ENCODE measurements at places on chromosomes 4 and X.

DNA sequence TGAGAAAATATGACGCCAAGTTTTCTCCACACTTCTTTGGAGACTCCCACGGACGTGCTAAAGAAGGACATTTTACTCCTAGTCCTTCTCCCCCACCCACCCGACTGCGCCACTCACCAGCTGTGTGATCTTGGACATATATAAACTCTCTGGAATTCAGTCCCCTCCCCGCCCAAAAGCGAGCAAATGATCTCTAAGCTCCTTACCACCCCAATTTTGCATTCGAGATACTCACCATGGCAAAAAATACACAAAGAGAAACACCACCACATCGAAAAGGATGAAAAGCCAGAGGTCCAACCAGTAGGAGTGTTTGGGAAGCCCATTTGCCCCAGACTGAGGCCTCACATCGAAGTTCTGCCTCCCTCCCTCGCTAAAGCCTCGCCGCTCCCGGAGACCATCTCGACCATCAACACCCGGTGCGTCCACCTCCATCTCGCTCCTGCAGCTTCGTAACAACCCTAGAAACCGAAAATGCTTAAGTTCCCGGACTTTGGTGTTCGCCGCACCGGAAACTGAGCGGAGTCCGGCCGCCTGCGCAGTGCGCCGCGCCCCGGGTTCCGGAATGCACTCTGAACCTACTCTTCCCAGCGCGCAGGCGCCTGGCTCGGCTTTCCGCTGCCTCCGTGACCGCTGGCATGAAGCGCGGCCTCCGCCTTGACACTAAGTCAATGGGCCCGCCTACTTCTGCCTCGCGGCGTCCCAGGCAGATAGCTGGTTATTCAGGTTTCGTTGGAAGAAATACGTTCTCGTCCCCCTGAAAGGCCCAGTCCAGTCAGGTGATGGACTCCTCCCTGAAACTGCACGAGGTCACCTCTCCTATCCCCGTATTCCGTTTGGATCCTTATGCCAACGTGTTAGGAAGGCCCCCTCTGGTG lies 21.6 kb downstream of the FABP2 start:
- DNase-seq: peak; percentile 83

- DNase-seq: no peak
These were observed 23.2 kb upstream of the ZCCHC13 start for GRCh38 chrX:74280759-74281158.

DNA sequence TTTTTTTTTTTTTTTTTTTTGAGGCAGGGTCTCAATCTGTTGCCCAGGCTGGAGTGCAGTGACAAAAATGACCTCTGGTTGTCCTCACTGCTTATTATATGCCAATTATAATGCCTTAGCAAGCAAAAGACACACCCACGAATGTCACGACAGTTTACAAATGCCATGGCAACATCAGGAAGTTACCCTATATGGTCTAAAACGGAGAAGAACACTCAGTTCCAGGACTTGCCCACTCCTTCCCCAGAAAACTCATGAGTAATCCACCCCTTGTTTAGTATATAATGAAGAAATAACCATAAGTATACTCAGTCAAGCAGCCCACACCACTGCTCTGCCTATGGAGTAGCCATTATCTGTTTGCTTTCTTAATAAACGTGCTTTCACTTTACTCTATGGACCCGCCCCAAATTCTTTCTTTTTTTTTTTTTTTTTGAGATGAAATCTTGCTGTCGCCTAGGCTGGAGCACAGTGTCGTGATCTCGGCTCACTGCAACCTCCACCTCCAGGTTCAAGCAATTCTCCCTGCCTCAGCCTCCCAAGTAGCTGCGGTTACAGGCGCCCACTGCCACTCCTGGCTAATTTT lies 106.2 kb downstream of the SMIM20 start:
- DNase-seq: no peak

GRCh38 chr4:14008494-14008893 lies 381.0 kb upstream of the BOD1L1 start:
- DNase-seq: peak; percentile 1

DNA sequence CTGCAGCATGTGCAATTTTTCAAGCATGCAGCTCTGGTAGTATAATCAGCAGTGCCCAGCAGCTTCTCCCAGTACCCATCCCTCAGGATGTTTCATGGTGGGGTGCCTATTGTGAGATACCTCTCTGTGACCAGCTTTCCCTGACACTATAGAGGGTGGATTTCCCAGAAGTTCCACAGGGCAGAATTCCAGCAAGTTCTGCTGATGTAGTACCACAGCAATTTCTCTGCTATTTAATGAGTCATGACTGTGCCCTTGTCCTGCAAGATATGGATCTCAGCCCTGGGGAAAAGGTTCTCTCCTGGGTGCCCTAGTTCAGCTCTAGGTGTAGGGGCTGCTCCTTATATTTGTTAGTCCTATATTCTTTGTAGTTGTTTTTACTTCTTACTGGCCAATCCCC lies 174.8 kb downstream of the ENOX2 start:
- DNase-seq: no peak
